ENCODE measurements at places on chromosomes 11 and 22. TPM values are rescaled to one million over a fixed set of nuclear protein-coding genes. Genes with fewer than 3 reads are reported as not detected.

DNA sequence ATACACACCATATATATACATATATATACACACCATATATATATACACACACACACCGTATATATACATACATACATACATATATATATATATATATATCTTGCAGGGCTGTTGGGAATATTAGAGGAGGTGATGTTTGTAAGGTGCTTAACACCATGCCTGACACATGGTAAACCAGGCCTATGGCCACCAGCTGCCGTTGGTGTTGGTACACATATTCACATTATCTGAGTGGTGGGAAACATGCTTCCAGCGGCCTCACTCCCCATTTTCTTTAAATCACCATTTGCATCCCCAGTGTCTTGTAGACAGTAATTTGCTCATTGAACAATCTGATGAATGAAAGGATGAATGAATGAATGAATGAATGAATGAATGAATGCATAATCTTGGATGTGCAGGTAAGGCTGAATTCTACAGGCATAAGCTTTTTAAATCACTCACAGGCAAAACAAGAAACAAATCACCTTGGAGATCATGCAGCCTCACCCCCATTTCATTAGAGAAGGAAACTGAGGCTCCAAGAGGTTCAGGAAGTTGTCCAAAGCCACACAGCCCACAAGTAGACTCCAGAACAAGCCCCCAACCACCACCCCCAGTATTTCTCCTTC lies 527.8 kb downstream of the MIAT start:
- no peak for DNase-seq

DNA sequence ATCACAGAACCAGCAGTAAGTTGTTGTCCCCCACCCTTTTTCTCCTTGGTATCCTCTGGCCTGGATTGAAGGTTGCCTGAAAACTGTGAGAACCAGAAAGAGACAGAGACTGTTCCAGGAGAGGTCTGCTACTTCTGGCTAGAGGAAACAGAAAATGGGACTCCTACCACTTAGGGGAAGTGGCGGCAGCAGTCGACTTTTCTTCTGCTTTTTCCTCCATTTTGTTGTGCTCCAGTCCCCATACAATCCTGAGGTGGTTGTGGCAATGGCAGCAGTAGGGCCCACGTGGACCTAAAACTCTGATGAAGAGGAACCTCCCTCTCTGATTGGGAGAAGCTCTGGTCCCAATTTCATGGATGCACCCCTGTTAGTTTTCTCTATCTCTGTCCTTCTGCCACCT lies 76.0 kb upstream of the SORL1 start:
- DNase-seq = no peak

MMP3 gene
- total RNA-seq = not detected

MS4A14 gene
- not detected for total RNA-seq

DNA sequence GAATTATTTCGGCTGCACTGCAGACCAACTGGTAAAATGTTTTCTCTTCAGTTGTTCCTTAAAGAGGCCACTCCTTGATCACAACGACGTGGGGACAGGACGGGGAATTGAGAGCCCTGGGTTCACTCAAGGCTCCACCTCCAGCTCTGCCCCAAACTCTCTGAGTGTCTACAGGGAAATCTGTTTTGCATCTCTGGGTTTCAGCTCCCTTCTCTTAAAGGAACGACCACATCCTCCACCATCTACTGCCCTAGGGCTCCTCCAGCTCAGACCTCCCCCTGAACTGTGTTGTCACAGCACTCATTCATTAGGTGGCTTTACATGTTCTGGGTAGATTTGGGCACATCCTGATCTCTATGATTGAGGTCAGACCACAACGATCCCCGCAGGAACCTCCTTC lies 5.1 kb upstream of the PPFIA1 start:
- no peak for DNase-seq

CARS1 gene
- total RNA-seq = 47.5 TPM

HOATZ gene
- total RNA-seq = not detected

DNA sequence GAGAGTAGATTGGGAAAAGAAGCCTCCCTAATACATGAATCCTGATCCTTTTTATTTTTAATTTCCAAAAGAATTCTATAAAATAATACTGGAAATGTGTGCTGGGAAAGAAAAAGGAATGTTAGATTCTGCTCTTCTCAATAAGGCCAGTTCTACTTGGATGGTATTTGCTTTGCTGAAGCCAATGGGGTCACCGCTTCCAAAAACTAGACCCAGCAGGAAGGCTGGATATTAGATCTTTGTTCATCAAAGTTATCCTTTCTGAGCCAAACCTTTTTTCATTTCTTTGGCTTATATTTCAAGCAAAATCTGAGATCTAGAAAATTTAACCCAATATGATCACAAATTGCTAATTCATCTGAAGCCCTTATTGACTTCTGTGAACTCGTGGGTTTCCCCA lies 41.4 kb downstream of the SCUBE2 start:
- DNase-seq = no peak

DNA sequence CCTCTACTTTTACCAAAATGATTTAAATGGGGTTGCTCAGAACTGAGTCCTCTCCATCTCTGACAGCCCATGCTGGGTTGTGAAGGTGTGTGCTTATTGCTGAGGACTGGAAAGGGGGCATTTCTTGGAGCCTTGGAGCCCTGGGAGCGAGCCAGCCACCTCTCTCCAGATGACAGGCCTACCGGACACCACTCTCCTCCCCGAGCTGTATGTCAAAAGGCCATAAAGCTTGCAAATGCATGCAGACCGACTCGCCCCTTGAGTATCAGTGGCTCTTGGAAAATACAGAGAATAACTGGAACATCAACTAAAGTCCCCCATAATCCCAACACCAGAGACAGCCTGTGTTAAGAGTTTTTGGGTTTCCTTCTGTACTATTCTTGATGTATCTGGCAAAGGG lies 67.9 kb upstream of the PITPNB start:
- DNase-seq = no peak

- DNase-seq = no peak
Observed at GRCh38 chr11:119671561-119672015, 57.4 kb downstream of the NECTIN1 start.

- DNase-seq = no peak
Observed at GRCh38 chr11:69480547-69481392, 693 bp upstream of the LINC01488 start.

DNA sequence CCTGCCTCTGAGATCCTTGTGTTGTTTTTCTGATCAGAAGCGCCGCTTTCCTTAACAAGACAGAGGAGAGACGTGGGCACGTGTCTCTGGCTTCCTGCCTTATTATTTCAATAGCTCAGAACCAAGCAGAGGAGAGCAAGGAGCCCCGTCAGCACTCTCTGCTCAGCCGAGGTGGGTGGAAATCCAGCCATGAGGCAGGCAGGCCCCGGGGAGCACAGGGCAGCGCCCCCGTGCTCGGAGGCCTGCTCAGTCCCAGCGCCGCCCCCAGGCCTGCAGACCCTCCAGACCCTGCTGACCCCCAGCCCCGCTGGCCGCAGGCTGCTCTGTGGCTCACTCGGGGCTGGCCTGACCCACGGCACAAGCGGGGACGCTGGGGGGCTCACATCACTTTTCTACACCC lies 162.8 kb downstream of the BRD1 start:
- DNase-seq = no peak

MS4A4A gene
- not detected for total RNA-seq

DNA sequence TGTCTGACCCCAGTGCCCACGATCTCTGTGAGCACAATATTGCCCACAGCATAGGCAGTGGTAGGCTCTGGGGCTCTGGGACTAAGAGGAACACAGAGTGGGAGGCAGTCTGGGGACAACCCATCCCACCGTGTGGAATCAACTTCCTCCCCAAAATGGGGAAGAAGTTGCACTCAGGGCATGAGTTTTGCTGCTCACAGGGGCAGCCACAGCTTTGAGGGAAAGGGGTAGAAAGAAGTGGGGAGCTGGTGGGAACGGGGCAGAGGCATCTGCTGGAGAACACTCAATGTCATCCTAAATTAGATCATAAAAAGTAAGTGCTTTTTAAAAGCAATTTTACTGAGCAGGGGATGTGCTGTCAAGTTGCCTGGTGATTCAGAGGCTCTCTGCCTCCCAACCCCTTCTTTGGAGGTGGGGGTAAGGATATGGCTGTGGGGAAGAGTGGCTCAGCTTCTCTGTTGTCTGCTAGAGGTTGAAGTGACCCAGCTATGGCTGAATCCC lies 233.8 kb upstream of the NCAM1 start:
- no peak for DNase-seq

DNA sequence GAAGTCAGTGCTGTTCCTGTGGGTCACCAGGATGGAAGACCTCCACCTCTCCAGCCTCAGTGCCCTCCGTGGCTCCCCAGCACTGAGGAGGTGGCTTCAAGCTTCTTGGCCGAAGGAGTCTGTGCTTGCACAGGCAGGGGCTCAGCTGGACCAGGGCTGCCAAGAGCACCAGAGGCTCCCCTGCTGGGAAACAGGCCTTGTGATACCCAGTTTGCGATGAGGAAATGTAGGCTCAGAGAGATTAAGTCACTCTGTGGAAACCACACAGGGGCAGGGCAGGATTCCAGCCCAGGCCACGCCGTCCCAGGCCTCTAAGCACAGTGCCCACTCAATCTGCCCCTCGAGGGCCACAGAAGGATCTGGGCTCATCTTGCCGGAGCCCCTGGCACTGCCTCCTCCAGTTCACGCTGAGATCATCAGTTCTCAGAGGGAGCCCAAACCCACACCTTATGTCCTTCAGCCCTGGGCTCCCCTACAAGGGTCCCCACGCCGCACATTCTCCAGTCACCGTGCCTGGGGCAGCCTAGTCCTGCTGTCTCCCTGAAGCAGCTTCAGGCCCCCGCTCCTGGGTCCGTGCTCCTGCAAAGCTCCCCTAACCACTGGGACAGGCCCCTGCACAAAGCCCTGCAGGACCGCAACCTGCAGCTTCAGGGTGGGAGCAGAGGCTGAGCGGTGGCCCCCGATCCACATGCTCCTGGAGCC lies 21.6 kb downstream of the ANO1 start:
- DNase-seq = no peak

A4GALT gene
- 19.1 TPM for total RNA-seq

DNA sequence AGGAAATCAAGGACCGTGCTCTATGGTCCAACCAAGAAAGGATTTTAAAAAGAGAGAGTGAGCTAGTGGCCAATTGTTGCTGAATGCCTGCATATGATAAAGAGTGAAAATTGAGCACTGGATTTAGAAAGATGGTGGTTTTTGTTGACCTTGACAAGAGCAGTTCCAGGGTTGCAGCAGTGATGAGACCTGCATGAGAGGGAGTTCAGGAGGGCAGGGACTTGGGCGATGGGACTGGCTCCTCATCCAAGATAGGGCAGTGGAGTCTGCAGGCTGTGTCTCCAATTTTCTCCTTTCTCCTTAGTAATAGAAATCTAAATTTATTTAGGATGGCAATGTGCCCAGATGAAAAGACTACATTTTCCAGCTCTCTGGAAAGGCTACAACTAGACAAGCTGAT lies 94.0 kb upstream of the B3GAT1 start:
- DNase-seq = no peak

GRCh38 chr11:104124979-104125378 lies 39.0 kb downstream of the PDGFD start:
- DNase-seq = no peak
